CD4-positive, alpha-beta T cell treated with Interleukin-10 for 1 hour (primary cell): ENCODE measurements at places on chromosomes 2 and 18.

GRCh38 chr18:51425889-51426288 lies 228.4 kb upstream of the MEX3C start:
- no peak for DNase-seq

- no peak for DNase-seq
These were observed 28.5 kb downstream of the PIKFYVE start for GRCh38 chr2:208294482-208295024.

DNA sequence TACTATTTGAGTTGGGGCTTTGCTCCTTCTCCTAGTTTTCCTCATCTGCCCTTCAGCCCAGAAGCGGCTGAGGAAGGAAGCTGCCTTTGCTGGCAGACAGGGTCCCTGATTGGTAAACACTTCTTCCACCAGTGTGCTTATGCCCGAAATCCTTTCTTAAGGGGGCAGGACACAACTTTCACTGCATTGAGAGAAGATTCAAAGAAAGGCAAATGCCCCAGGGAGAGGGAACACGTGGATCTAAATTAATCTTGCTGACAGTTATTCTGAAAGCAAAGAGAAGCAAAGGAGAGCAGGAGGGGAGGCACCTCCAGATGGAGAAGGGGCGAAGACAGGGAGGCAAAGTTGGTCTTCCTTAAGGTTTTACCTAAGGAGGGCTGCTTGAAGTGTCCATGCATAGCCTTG lies 92.1 kb upstream of the EFEMP1 start:
- DNase-seq = no peak

GRCh38 chr2:83595121-83595690 lies 863.9 kb downstream of the SUCLG1 start:
- no peak for DNase-seq

GRCh38 chr2:187978356-187978755 lies 313.3 kb upstream of the GULP1 start:
- no peak for DNase-seq

DNA sequence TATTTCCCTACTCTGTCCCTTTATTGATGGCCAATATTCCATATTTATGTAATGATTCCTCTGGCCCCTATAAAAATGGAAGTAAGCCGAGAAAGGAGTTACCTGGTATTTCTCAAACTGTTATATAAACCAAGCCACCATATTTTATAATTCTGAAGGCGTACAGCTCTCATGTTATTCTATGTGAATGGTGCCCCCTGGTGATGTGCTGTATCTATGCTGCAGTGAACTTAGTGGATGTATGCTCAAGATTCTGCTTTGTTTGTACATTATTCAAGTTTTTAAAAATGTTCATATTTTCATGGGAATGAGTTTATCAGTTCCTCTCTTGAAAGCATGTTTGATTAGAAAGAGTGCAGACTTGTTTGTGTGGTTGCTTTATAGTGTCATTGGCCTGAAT lies 194.5 kb upstream of the LRRTM1 start:
- DNase-seq = no peak

DNA sequence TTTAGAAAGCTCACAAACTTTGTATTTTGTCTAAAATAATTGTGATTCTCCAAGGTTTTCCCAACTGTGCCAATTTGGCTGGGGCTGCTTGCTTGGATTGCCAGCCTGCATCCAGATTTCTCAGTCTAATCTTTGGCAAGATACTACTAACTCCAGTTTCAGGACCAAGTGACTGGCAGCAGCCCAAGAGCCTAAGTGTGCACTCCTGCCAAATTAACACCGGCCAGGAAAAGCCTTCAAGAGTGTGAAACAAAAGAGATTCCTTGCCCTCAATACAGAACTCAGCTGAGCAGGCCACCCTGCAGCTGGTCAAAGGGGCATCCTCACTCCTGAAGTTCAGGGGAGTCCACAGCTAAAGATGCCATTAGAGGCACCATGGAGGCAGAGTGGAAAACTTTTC lies 589.0 kb upstream of the ACVR2A start:
- no peak for DNase-seq

- DNase-seq = no peak
These were observed 18.0 kb upstream of the ESPNL start for GRCh38 chr2:238082151-238082550.

GRCh38 chr2:106012001-106012590 lies 182.0 kb downstream of the UXS1 start:
- no peak for DNase-seq

DNA sequence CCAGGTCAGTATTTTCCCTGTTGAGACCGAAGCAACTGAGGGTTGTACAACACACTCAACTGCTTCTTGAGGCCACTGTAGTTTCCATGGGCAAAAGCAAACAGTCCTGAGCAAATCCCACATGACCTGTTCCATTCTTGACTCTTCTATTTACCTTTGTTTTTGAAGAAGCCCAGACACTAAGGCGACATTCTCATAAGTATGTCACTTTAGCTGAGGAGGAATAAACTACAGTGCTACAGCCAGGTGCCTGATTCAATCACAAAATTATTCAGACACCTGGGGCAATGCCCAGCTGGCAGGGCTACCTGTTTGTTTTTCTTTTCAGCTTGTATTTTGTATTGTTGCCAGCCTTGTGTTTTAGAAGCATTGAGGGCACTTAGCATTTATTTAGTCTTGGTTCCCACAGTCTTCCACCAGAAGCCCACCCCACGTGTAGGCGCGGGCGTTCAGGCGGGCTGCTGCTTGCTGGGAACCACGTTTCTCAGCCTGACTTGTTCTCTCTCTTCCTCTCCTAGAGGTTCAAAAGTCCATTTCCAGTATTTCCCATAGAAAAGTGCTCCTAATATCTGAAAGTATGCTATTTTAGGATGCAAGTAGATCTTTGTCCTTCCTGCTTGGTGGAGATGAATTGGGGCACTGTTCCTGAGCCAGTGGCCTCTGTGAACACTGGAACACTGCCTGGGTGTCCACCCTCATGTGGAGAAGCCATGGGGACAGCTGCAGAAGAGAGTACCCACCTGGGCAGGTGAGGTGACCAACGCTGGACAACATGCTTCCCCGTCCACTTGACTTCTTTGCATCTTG lies 99.0 kb upstream of the COPS8 start:
- no peak for DNase-seq

GRCh38 chr2:160910681-160911080 lies 249.5 kb upstream of the TANK start:
- DNase-seq = no peak
